Nephron progenitor cell (in vitro differentiated cells): ENCODE measurements at places on chromosomes 7 and 10.

DNA sequence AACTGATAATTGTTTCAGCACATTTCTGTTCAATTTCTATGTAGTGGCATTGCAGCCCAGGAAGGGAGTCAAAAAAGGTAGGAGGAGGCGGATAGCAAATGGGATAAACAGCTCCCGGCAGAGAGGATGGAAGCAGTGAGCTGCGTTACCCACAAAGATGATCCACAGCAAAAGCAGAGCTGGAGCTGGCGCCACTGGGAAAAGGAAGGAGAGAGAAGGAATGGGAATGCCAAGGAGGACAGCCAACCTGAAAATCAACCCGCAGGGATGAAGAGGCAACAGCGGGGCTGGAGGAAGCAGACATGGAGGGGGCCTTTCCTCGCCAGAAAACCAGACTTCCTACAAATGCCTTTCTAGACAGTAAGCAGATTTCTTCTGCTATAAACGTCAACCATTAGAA, 82.7 kb upstream of the ADAM12 start:
- no peak for DNase-seq

DNA sequence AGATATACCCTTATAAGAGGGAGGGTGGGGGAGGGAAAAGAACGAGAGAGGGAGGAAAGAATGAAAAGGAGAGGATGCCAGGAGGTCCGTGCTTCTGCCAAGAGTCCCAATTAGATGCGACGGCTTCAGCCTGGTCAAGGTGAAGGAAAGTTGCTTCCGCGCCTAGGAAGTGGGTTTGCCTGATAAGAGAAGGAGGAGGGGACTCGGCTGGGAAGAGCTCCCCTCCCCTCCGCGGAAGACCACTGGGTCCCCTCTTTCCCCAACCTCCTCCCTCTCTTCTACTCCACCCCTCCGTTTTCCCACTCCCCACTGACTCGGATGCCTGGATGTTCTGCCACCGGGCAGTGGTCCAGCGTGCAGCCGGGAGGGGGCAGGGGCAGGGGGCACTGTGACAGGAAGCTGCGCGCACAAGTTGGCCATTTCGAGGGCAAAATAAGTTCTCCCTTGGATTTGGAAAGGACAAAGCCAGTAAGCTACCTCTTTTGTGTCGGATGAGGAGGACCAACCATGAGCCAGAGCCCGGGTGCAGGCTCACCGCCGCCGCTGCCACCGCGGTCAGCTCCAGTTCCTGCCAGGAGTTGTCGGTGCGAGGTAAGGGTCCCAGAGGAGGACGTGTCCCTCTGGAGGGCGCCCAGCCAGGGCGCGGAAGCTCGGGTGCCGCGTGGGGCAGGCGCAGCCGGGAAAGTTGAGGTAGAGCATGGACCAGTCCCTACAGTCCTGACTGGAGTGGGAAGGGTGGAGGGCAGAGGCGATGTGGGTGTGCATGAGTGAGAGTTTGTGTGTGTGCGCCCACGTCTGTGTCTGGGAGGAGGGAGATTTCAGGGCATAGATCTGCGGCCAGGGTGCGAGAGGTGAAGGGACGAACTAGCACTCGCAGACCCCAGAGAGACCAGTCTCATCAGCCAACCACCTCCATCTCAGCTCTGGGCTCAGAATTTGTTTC, 844 bp downstream of the GRM3 start:
- peak; percentile 46 for DNase-seq

- peak; percentile 29 for DNase-seq
Observed at GRCh38 chr10:110151971-110152370, 55.4 kb upstream of the MXI1 start.

DNA sequence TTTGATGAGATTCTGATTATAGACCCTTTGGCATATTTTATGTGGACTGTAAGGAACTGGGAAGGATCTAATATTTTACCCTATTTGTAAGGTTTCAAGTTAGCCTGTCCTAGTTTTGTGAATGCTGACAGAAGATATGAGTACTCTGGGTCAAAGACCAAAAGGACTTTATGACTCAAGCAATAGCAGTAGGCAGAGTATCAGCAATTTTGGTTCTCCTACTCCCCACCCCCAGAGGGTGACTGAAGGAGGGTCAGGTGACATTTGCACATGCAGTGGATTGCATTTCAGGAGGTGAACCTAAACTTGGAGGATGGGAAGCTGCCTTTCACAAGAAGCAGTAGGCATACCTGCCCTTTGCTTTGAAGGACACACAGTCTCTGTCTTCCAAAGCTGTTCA, 84.0 kb upstream of the KLF6 start:
- no peak for DNase-seq

- no peak for DNase-seq
Observed at GRCh38 chr10:132685101-132685891, 100.7 kb downstream of the NKX6-2 start.

DNA sequence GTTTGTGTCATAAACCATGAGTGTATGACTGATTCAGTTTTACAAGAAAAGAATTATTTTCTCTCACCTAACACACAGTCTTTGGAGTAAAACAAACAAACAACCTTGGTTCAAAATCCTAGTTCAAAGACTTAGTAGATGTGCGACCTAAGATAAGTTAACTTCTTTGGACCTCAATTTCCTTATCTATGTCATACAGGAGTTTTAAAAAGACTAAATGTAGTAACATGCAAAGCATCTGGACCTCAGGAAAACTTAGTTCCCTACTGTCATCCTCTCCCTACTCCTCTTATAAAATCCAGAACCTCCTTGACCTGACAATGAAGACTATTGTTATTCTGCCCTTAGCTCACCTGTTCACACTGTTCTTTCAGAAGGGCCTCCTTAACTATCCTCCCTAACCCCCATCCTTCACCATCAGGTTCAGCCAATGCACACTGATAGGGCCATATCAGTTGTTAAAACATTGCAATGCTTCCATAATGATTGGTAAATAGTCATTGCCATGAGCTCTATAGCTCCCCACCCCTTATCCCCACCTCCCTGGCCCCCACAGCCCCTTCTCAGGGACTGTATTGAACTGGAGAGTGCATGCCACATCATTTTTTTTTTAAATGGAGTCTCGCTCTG, 28.8 kb upstream of the CCNJ start:
- DNase-seq, result no peak

DNA sequence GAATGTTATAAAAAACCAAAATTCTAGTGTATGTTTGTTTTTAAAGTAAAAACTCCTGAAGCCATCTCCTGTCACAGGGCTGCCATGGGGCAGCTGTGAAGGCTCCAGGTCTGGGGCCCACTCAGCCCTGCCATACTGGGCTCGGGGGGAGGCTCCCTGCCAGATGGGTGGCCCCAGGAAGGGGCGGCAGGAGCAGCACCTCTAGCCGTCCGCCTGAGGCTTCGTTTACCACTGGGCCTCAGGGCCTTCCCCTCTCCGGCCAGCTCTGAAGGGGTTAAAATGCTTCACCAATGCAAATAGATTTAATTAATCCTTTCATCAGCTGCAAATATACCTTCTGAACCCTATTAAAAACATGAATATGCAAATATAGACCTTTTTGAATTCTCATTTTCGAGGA, 139.0 kb downstream of the ELFN1 start:
- DNase-seq, result no peak

DNA sequence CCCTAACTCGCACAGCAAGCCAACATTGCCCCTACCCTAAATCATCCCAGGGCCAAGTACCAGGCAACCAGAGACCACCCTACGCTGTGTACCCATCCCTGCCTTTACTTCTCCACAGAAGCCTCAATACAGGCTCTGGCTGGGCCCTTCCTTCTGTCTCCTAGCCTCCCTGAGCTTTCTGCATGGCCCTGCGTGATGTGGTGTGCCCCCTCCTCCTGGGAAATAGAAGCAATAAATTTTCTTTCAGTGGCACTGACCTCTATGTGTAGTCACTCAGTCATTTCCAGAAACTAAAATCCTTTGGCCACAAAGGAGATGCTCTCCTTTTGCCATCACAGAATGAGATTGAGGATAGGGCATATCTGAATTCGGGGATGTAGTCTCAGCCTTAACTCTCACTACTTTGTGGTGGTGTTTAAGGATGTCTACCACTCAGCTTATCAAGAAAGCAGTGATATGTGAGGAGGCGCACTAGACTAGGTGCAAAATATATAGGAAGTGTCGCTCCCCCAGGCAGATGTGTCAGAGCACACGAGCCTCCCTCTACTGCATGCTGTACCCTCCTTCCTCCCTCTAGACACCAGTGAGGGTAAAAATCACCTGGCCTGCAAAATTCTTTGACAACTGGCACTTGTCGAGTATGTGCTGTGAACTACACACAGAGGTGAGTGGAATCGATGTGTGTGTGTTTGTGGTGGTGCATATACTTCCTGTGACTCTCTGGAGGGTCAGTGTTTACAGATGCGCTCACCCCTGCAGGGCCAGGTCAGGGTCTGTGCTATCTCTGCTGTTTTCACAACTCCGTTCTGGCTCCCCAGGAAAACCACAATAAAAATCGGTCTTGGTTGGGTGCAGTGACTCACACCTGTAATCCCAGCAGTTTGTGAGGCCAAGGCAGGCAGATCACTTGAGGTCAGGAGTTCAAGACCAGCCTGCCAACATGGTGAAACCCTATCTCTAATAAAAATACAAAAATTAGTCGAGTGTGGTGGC, 825.9 kb upstream of the IGFBP3 start:
- DNase-seq, result peak; percentile 19

DNA sequence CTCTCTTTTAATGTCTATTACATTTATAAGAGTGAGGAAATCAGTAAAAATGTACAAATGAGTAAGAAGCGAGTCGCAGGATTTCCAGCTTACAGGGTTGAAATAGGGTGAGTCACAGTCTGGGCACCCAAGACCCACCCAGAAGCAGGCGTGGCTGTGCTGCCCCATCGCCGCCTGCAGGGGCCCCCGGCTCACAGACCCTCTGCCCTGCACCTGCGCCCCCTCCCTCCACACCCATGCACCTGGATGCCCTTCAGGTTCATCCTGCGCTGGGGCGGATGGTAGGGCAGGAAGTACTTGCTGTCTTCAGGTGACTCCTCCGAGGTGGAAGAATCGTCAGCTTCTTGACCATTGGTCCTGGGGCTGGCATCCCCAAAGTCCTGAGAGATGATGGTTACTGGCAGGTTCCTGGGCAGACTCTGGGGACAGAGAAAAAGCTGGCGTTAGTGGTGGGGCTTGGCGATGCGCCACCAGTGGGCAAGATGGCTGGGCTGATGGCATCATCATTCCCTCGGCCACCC, 90.2 kb upstream of the GNA12 start:
- no peak for DNase-seq

DNA sequence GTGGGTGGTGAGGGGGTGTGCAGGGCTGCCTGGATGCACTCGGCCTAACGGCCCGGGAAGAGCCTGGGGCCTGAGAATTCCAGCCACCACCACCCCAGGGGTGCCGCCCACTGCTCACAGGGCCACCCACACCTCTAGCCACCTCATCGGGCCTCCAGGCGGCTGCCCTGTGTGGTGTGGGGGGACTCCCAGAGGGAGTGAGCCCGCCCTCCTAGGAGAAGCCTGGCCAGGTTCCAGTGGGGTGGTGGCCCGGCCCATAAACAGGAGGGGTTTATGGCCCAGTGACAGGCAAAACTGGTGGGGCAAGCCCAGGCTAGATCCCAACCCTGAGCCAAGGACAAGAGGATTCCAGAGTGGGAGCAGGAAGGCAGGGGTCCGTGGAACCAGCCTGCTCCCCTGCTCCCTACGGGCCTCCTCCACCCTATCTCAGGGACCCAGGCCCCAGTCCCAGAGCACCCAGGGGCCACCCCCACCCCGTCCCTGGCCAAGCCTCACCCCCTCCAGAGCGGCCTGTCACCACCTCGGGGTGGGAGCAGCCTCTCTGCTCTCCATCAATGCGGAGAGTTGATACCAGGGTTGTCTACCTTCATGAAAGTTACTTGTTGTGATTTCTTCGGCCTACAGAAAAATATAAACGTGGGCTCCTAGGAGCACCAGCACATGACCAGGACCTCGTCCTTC, 20.2 kb upstream of the PDGFA start:
- DNase-seq, result peak; percentile 28

- DNase-seq, result no peak
Observed at GRCh38 chr10:1735562-1735961, 1.8 kb downstream of the ADARB2 start.

DNA sequence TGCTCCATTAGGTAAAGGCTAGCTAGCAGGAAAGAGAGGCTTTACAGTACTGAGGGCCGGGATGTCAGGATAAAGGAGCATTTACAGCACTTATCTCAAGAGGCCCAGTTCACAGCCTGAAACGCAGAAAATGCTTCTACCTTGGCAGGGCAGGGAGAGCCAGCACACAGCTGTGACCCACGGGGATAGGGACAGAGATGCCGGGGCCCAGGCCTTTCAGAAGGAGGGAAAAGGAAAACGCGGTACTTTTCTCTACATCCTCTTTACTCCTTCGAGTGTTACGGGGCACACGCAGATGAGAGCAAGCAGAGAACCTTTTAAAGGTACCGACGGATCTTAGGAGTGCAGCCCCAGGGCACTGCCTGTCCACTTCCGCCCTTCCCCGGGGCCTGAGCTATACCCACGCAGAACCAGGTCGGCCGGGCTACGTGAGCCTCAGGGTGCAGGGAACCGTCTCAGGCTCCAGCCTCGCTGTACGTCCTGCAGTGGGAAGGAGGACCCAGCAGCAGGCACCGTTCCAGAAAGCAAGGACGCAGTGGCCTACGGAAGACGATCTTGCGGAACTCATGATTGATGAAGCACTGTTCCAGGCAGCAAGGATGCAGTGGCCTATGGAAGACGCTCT, 232.3 kb downstream of the ELFN1 start:
- DNase-seq, result no peak

GRCh38 chr7:140992422-140992821, 22.3 kb downstream of the MRPS33 start:
- no peak for DNase-seq

GRCh38 chr10:52066383-52066782, 247.7 kb upstream of the DKK1 start:
- DNase-seq, result no peak

DNA sequence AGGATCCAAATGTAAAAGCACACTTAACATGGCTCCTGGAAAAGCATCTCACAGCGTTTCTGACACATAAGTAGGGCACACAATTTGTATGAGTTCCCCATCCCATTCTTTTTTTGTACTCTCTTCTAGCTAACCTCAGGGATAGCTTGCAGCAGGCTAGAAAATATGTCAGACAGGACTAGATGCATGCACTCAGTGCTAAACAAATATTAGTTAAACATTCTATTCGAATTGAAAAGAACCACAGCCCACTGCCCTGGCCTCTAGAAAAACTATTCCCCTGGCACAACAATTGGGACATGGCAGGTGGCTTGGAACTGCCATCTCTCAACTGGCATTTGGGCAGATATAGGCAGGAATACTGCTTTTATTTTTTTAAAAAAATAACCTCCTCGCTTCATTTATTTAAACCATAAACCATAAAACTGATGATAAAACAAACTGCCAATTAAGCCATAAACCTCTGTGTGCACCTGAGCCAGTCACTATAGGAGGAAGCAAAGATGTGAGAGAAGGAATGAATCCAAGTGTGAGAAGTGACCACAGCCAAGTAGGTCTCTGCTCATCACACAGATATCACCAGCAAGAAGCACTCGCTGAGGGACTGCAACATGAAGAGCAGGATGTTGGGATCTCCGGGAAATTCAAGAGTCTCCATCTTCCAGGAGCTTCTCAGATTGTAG, 394.1 kb downstream of the NEBL start:
- no peak for DNase-seq

GRCh38 chr7:116785843-116786242, 76.5 kb upstream of the CAPZA2 start:
- no peak for DNase-seq
